ENCODE measurements at places on chromosomes 7 and 10.

DNA sequence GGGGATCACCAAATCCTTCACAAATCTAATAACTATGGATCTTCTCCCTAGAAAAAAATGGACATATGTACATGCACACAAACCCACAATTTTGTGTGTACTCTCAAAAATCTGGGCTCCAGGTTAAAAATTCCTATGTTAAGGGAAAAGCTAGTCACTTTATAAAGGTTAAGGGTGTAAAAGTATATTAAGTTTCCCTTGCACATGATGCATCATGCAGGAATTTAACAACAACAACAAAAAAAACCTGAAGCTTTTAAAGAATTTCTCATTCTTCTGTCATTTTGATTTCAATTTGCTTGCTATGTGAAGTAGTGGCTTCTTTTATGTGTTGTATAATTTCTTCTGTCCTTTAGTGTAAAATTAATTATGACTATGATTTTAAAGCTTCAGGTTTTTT lies 123.7 kb downstream of the CNOT4 start:
- DNase-seq = no peak

GRCh38 chr10:92750791-92751533 lies 61.2 kb downstream of the HHEX start:
- DNase-seq = no peak

GRCh38 chr10:50740293-50740648 lies 535 bp downstream of the ASAH2B start:
- DNase-seq = no peak

DNA sequence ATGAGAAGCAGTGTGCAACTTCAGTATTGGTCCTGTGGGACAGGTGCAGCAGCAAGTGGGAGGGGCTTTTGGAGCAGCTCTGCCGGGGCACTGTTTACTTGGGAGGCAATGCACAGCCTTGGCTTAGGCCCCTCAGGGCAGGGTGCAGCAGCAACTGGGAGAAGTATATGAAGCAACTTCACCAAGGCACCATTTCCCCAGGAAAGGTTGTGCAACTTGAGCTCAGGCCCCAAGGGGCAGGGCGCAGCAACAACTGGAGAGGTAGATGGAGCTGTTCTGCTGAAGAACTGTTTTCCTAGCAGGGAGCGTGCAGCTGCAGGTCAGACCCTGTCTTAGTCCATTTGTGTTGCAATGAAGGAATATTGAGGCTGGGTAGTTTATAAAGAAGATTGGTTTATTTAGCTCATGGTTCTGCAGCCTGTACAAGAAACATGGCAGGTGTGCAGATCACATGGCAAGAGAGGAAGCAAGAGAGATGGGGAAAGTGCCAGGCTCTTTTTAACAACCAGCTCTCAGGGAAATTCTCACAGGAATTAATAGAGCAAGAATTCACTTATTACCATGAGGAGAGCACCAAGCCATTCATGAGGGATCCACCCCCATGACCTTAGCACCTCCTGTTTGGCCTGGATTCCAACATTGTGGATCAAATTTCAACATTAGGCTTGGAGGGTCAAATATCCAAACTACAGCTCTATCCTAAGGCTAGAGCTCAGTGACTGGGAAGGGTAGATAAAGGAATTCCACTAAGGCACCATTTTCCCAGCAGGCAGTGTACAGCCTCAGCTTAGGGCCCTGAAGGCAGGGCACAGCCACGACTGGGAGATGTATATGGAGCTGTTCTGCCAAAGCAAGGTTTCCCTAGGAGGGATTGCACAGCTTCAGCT lies 10.9 kb downstream of the GPR141 start:
- no peak for DNase-seq

- DNase-seq = peak; percentile 99
These were observed at the start of gene MTPN for GRCh38 chr7:135977007-135977741. Gene MTPN (minus strand): TSS chr7:135977359. CDS start chr7:135977100, 259 bp downstream.

DNA sequence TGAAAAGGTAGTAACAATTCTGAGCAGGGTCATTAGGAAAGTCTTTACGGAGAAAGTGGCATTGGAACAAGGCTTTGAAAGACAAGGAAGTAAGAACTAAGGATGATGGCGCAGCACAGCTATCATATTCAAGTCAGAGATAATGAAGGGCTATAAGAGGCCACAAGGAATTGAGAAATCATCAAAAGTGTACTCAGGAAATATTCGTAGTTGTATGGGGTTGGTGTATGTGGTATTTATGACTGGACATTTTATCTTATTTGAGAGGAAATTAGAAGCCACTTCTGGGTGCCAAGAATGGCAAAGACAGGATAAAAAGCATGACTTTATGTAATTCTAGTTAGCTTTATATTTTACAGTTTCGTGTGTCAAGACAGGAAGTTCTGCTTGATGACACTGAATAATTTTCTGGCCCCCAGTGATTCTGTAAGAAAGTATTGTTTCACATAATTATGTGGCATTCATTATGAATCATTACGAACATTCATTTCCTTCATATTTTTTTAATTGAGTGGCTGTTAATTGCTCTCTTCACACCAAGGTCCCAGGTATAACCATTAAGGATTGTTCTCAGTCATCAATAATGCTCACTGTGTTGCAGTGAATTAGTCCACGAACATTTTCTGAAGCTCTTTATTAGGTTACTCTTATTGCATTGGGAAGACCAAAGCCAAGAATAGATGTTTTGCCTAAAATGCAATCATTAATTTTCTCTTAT lies 244.3 kb downstream of the PHF14 start:
- DNase-seq = no peak

DNA sequence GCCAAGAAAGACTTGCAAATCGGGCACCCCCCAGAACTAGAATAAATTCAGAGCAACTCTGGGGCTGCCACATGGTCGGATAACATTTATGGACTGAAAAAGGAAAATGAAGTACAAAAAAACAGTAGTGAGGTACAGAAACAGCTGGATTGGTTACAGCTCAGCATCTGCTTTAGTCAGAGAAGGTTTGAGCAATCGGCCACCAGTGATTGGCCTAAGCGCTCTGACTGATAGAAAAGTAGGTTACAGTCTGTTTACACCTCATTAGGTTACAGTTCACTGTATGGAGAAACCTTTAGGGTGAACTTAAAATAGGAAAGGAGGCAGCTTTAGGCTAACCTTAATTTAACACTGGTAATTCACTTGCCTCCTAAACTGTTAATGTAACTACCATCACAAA lies 102.0 kb upstream of the DKK1 start:
- DNase-seq = no peak

- DNase-seq = peak; percentile 48
These were observed 33.8 kb upstream of the ZFAND2A start for GRCh38 chr7:1193593-1194424.

- DNase-seq = peak; percentile 27
These were observed 142.2 kb downstream of the EMX2 start for GRCh38 chr10:117684672-117685211.

DNA sequence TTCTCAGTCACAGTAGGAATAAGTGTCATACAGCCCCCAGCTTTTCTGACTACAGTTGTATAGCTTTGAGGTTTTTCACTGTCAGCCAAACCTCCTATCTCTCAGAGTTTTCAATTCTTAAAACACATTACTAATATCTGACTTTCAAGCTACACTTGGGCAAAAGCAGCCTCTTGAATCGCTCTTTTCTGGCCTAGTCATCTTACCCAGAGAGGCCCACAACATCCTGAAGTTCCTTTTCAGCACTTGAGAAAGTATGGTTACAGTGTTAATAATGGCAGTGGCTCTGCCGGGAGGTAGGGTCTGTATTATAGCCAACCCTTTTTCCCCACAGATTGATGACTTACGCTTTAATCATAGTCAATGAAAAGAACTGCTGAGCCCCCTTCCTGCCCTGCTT lies 181.0 kb downstream of the LRRC4 start:
- no peak for DNase-seq

DNA sequence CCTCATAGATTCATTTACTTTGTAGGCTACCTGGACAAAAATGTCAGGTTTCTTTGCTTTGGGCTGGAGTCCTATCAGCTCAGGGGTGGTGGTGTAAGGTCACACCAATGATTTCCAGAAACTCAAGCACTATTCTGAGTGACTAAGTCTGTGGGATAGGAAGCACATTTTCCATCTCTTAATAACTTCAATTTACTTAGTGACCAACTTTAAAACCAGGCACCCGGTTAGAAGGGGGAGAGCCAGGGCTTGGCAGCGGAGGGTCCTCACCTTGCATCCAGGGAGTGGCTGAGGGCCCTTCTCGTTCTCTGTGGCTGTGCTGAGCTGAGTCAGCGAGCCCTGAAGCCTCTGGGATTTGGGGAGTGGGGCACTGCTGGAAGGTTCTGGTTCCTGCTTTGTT lies 6.7 kb downstream of the CHST3 start:
- no peak for DNase-seq

GRCh38 chr7:55344840-55345239 lies 20.3 kb upstream of the LANCL2 start:
- no peak for DNase-seq

DNA sequence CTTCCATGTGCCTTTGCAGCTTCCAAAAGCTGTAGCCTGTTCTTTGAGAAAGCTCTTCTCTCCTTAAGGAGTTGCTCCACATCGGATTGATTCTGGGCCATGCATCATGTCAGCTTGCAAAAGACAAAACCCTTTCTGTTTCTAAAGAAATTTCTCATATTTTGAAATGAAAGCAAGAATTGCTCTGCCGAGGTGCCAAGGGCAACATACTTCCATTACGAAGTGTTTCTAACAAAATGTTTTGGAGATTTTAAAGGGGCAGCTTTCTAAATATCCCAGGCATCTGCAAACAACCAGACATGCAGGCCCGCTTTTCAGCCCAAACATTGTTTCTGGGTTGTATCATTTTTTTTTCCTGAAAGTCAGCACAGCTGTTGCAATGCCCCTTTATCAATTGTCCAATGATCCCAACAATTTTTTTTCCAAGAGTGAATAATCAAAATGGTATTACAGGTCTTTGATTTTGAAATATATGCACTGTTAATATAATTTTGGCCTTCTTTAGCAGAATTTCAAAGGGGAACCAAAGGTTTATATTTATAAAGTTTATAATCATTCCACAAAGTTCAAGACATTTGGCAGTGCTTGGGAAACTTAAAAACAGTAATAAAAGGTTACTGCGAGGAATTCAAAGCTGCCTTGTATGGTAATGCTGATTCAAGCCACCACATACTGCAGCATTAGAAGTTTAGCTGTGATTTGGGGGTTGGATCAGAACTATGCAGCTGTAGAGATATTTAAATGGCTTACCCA lies 61.0 kb downstream of the TES start:
- DNase-seq = no peak

- DNase-seq = no peak
These were observed 177.6 kb downstream of the GALNT11 start for GRCh38 chr7:152203095-152203494.

DNA sequence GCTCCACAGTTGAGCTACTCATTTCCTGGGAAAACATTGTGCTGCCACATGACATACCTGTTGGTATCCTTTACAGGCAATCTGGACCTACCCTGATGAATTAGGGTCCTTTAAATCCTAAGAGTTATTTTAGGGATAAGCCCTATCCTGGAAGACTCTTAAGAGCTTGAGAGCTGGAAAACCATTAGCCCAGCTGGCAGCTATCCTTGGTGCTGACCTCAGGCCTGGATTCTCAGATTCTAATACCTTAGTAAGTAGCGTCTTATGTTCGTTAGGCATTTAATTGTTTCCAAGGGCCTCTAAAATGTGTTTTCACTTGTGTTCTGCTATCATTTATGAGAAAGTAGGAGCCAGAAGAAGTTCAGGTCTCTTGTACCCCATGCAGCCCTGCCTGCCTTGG lies 93.0 kb upstream of the SORCS3 start:
- DNase-seq = no peak

- DNase-seq = peak; percentile 73
These were observed 168.4 kb upstream of the IMMP2L start for GRCh38 chr7:111730476-111731300.

DNA sequence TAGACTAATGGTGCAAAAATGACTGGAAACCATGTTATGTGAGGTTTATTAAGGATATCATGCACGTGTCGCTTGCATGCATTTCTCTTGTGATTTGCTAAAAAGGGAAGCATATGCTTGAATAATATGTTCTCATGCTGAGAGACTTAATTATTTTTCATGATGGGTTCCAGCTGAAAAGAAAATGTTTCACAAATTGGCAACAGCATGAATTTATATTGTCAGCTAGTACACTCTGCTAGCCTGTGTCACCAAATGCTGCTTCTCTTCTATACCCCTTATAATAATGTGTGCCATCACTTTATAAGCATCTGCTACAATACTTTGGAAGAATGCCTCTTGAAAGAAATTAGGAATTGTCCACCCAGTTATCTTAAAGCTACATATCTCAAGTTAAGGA lies 63.0 kb downstream of the GNAI1 start:
- DNase-seq = no peak

DNA sequence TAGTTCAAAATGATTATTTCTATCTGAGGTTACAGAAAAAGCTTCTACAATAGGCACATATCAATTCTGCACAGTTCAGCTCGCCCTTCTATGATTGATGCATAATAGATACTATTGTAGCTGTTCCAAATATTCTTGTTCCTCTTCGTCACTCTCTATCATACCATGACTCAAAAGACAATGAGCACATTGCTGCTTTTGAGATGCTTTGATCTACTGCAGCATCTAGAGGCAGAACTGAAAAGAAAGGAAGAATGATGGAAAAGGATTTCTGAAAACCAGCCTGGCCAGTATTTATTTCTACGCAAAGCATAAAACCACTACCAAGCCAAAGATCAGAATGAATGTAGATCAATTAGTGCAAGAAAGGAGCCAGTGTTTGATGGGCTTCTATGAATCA lies 59.3 kb upstream of the PLXDC2 start:
- DNase-seq = no peak

- no peak for DNase-seq
These were observed 74.1 kb downstream of the VWA2 start for GRCh38 chr10:114313139-114313538.

GRCh38 chr10:93758891-93759410 lies 1.2 kb downstream of the LGI1 start:
- DNase-seq = no peak

GRCh38 chr7:150973571-150974451 lies 4.3 kb downstream of the KCNH2 start:
- DNase-seq = no peak

GRCh38 chr7:13309535-13309934 lies 622.1 kb downstream of the ARL4A start:
- no peak for DNase-seq

GRCh38 chr10:50497758-50498157 lies 126.0 kb downstream of the SGMS1 start:
- DNase-seq = no peak

GRCh38 chr7:123961771-123962170 lies 36.7 kb downstream of the SPAM1 start:
- no peak for DNase-seq

DNA sequence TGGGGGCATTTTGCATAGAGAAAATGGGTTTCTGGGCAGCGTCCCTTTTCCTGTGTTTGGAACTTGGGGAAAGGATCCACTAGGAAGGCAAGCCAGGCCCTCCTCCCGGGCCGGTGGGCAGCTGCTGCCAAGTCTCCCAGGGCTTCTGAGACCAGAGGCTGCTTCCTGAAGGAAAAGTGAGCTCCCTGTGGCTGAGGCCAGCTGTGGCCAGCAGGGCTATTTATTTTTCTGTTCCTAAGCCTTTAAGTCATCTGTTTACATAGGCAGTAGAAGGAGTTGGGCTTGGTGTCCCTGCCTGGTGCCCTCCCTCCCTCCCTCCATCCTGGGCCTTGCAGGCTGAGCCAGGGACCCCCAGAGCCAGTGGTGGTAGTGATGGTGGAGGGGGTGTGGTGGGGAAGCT lies 70.5 kb upstream of the COL13A1 start:
- DNase-seq = no peak

GRCh38 chr7:28626221-28626620 lies 213.9 kb downstream of the CREB5 start:
- DNase-seq = no peak

GRCh38 chr10:124508907-124509454 lies 47.4 kb downstream of the LHPP start:
- DNase-seq = no peak
